OCI-M1 (cell line): ENCODE measurements at places on chromosomes 11 and 22.

- no peak for DNase-seq
Measured at GRCh38 chr22:46081831-46082210, 68.5 kb upstream of the PPARA start.

- peak; percentile 13 for DNase-seq
Measured at GRCh38 chr11:14813516-14813915, 78.5 kb downstream of the CYP2R1 start.

GRCh38 chr11:114775875-114776621 lies 97.7 kb downstream of the NXPE2 start:
- DNase-seq, result no peak

GRCh38 chr11:820655-821511 lies 2.2 kb downstream of the PNPLA2 start:
- no peak for DNase-seq

- no peak for DNase-seq
Measured at GRCh38 chr11:59221441-59221840, 8.7 kb upstream of the MPEG1 start.

DNA sequence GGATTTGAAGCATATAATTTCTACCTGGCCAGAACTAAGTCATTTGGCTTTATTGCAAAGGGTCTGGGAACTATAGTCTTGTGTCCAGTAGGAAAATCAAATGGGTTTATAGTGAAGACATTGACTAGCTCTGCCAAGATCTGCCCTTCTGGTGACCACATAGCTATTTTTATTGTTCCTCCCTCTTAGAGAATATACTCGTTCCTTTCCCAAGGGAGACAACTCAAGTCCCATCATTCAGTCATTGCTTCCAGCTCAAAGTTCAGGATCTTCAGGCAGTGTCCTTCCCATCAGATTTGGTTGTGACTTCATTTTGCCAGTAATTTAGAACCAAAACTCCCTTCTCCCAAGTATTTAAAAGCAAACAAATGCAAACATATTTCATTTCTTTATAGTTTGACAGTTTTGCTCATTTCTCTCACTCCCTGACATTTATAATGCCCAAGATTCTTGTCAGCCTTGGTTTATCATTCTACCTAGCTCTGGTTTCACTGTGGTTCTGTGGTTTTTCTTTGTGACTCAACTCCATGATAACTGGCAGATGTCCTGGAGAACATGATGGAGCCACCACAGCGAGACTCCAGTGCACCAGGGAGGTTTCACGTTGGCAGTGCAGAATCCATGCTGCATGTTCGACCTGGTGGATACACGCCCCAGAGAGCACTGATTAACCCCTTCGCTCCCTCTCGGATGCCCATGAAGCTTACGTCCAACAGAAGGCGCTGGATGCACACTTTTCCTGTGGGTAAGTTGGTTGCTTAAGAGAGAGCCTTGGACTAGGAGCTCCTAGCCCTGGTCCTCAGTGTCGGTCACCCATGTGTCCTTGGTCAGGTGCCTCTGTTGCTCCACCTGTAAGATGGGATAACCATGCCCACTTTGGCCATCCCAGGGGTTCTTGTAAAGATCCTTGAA lies 64.9 kb downstream of the DEPDC5 start:
- no peak for DNase-seq

DNA sequence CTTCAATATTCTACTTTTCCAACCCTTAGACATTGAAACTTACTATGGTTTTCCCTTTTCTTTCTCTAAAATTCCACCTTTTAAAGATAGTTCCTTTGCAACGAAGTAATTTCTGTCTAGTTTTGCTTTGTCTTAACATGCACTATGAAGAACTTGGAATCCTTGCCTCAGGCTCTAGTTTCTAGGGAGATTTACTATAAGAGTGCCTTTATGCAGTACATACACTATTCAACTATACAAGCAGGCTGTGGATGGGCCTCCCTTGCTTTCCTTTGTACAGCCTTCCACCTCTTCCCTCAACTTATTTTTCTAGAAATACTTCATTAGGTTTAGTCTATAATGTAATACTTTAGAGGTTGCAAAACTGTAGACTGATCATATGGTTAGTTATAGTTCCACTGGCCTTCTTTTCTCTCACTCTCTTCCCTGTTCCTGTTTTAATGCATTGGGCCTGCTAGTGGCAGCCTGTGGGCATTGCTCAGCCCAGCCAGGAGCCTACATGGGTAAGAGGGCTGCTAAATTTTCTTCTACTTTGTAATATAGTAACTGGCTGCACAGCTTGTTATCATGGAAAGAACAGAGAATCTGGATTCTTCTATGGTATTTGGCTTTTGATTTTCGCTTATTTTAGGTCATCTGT lies 100.2 kb downstream of the C11orf87 start:
- no peak for DNase-seq

DNA sequence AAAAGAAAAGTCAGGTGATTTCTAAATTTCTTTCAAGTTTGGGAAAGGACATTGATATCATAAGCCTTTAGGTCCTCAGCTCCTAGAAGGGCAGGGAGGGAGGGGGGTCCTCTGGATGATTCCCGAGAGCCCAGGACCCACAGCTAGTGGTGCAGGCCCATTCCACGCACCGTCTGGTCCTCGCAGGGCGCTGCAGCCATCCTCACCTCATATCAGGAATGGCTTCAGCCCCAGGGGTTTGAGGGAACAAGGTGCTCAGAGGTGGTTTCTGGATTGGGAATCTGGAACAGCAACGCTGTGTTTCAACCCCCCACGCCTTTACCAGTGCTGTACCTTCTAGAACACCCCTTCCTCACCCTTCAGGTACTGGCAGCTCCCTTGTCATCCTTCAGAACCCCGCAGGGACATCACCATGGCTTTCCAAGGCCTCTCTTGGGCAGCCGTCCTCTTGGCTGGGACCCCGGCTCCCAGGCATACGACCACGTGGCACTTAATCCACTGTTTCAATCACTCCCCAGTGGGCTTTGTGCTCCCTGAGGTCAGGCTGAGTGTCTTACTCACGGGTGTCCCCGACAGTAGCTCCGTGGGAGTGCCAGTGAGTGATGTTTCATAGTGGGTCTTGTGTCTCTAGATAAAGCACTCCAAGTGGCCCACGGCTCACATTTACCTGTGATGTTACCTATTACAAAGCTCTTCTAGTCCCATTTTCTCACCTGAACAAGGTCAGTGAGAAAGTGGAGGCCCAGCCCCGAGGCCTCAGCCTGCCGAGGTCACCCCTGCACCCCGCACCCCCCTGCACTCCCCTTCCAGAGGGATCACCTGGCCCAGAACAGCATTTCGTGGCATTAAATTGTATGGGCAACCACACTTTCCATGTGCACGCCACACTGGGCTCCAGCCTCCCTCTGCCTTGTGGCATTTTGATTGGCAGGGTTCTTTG lies 93.9 kb downstream of the MORC2 start:
- DNase-seq, result no peak

- no peak for DNase-seq
Measured at GRCh38 chr22:45805413-45805812, 133.8 kb downstream of the ATXN10 start.

DNA sequence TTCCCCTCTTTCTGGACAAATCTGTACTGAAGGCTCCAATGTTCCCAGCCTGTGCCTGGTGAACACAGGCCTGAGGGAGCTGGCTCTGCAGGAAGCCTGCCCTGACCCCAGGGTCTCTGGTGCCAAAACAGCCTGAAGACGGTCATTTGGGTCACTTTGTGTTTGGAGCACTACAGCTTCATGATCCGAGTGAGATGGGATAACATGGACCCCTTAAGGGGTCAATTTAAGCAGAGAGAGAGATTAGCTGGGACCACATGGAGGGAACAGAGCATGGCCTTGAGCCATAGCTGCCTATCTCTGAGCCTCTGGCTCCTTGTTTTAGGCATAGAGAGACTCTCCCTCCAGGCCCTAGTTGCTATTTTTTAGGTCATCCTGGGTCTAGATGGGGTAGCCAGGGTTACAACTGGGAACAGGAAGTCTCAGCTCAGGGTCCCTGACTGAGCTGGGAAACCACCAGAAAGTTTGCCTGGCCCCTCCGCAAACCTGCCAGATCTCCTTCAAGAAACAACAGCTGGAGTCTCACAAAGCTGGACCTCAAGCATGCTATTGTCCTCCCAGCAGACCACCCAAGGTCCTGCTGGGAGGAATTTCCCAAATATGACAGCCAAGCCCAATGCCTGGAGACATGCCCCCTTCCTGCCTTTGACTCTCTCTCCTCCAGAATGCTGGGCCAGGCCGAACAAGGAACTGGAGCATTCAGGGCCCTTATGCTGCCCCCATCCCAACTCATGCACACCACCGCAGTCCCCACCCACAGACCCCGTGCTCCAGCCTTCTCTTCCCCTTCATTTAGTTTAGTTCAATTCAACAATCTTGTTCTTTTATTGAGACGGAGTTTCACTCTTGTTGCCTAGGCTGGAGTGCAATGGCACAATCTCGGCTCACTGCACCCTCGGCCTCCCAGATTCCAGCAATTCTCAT lies 4.0 kb downstream of the SLCO2B1 start:
- no peak for DNase-seq

DNA sequence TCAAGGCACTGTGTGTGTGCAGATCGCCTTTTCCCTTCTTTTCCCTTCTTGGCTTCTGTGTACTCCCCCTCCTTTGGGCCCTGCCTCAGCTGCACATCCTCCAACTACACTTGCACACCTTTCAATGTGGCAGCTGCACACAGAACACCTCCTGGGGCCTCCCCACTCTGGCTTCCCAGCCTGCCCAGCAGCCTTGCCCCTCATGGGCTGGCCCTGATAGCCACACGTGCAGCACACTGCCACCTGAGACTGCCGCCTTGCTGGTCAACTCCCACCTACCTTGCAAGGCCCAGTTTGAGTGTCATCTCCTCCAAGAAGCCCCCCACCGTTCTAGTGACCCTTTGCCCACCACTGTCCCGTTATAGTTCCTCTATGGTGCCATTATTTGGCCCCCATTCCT lies 77.3 kb upstream of the ARFGAP3 start:
- no peak for DNase-seq

DNA sequence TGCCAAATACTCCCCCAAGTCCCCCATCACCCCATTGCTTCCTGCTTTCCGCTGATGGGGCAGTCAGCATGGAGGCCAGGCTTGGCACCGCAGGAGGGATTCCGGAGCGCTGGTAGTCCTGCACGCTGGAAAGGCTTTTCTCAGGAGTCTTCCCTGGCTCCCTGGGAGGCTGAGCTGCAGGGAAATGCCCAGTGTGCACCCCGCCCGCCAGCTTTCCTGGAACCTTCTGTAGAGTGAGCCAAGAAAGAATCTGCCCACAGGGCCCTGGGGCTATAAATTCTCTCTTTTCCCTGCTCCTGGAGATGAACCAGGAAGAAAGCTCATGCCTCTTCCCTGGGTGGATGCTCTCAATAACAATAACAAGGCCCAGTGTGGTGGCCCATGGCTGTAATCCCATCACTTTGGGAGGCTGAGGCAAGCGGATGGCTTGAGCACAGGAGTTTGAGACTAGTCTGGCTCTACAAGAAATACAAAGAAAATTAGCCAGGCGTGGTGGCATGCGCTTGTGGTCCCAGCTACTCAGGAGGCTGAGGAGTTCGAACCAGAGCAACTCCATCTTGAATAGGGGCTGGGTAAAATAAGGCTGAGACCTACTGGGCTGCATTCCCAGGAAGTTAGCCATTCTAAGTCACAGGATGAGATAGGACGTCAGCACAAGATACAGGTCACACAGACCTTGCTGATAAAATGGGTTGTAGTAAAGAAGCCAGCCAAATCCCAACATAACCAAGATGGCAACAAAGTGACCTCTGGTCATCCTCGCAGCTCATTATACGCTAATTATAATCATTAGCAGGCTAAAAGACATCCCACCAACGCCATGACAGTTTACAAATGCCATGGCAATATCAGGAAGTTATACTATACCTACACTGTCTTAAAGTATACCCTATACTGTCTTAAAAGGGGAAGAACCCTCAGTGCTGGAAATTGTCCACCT lies 46.4 kb upstream of the FTH1 start:
- DNase-seq, result no peak

- no peak for DNase-seq
Measured at GRCh38 chr11:34214961-34215805, 109.8 kb downstream of the NAT10 start.

- peak; percentile 49 for DNase-seq
Measured at GRCh38 chr22:36391638-36392037, 3.9 kb upstream of the MYH9 start.

DNA sequence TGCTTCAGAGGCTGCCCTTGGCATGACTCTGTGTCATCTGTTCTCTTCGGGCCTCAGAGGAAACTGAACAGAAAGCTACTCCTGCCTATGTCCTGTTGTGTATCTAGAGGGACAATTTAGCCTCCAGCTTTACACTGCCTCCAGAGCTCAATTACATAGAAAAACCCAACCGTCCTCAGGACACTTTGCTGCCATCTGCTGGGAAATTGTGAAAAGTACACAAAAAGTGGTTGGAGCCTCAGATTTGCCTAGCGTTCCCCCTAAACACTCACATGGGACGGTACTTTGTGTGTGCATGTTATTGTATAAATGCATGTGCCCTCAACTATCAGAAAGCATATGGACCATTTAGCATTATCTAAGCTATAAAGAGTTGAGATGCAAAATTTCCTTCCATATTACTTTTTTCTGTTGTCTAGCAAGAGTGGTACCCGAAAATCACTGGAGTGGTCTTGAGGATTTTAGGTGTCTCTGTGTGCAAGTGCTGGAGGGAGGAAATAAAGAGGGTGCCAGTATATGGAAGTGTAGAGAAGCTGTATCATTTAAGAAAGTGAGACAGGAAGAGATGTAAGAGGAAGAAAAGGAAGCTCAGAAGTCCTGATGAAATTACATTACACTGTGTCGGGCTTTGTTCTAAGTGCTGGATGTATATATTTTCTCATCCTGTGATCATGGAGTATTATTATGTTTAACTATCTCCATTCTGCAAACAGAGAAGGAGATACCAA lies 8.7 kb upstream of the MS4A4E start:
- DNase-seq, result peak; percentile 87

- DNase-seq, result peak; percentile 84
Measured at GRCh38 chr11:95505927-95506426, 275.0 kb upstream of the SESN3 start.

- peak; percentile 89 for DNase-seq
Measured at GRCh38 chr22:41746567-41747400, 47.5 kb downstream of the MEI1 start.

DNA sequence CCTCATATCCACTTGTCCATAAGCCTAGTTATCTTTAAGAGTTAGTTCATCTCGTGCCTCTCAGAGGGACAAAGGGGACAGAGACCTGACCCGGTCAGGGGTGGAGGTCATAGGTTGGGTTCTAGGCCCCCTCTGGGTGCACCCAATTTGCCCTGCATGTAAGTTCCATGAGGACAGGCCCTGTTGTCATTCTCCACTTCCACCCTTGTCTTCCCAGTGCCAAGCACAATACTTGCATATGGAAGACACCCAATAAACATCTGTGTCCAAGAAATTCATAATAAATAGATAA lies 1.3 kb upstream of the YIF1A start:
- no peak for DNase-seq

GRCh38 chr11:24509114-24509513 lies 12.3 kb downstream of the LUZP2 start:
- peak; percentile 21 for DNase-seq

DNA sequence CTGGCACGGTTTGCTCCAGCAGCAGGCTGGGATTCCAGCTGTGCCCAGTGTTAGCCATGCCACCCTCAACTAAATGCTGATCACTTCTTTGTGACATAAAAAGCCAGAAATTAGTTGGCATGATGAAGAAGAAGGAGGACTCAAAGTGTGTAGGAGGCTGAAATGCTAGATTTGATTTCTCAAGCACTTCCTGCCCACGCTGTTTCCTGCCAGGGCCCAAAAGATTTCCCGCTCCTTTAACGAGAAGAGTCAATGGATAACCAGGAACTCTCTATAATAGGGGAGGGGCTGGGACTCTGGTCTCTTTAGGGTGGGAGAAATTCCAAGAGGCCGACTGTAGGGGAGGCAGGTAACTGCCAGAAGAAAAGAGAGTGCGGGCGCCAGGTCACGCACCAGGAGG lies 26.4 kb downstream of the APOL3 start:
- DNase-seq, result no peak
